Body of pancreas (tissue), 4 donors: ENCODE measurements at places on chromosomes 12 and 14.

- DNase-seq = peak; percentile 78
Observed at GRCh38 chr12:54259194-54260011, 20.5 kb downstream of the CBX5 start.

DNA sequence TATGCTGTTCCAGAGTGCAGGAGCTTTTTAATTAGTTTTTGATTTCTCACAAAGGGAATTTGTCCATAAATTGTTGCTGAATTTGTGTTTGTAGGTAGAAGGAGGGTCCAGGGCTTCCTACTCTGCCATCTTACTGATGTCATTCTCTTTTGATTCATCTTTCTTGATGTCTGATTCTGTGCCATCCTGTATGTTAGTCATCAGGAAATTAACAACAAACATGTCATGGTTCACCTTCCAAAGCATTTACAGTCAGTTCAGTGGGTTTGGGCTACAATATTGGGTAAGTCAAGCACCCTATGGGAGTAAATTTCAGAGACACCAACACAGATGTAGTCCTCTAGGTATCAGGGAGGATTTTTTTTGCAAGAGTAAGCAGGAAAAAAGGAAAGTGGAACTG is 135.2 kb upstream of the SLC38A2 start:
- DNase-seq = no peak

DNA sequence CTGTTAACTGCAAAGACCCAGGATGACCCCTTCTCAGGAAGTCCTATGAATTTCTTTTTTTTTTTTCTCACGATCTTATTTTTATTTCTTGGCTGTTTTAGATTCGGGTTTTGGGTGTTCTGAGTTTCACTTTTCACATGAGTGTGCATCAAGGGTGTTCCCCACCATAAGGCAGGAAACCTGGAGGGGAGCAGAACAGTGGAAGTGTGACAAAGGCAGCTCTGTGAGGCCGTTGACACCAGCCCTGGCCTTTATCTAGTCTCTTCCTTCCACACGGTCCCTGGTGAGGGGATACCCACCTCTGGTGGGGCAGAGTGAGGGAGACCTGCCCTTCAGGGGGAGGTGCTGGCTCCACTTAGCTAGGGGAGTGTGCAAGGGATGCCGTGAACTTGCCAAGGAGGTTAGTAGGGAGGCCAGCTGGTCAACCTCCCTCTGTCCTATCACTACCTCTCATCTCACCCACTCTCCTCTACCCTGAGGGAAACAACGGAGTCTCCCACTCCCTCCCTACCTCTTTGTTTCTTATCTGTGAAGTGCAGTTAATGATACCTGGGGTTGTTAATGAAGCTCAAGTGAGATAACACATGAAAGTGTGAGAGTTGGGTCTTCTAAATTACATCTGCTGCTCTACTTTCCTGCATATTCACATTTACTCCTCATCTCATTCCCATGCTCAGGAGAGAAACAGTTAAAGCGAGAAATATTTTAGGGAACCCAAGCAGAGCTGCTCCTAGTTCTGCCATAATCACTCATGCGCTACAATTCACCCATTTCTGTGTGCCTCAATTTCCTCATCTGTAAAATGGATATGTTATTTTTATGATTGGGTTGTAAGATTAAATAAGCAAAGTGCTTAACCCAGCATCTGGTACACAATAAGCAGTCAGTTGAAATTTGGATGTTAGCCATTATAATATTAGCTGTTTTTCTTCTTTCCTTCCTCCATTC is 4.4 kb upstream of the GALNT6 start:
- DNase-seq = no peak

DNA sequence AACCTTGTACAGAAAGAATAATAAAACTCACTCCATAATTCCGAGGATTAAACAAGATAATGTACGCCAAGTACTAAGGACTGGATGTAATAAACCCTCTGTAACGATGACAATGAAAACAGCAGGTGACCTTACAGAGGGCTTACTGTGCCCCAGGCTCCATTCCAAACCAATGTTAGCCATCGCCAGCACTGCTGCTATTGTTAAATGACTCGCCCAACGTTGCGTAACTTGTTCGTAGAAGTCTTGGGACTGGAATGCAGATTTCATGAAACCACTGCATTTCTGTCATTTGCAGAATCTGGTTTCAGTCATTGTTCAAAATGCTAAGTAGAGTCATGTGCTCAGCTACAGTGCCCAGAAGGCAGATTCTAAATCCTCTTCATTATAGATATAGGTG is 728 bp upstream of the STON2 start:
- no peak for DNase-seq

GRCh38 chr14:57866199-57866705 is 360 bp upstream of the SLC35F4 start:
- no peak for DNase-seq

DNA sequence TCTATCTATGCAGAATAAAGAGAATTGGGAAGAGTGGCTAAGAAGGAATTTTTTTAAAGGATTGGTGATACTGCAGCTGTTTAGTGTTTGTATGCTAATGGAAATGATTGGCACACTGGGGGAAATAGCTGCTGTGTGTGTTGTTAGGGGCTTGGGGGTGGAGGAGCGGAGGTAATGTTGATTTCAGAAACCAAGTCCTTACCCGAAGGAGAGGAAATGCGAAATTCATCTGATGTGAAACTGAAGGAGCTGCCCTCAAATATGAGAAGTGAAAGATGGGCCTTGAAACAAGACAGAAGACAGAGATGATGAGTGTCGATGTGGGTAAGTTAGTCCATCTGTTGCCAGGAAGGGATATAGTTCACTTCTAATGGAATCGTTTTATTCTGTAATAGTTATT is 21.2 kb upstream of the RNASE12 start:
- no peak for DNase-seq
